ENCODE measurements at places on chromosomes 5 and 9.

GRCh38 chr5:8981016-8981415 lies 564.9 kb downstream of the SEMA5A start:
- H3K27ac ChIP-seq = no peak overlapping the region
- H3K27me3 ChIP-seq = no peaks in the 10 kb centered on the region
- H3K4me3 ChIP-seq = no peak overlapping the region
- DNase-seq = peak; percentile 2

- peaks cover 13% of the 10 kb centered on the region for H3K4me1 ChIP-seq
- H3K4me3 ChIP-seq = peak within 1 kb of the TSS; percentile 68
- H3K36me3 ChIP-seq = no peaks in the 10 kb centered on the region
- no peaks in the 10 kb centered on the region for H3K27me3 ChIP-seq
- H3K27ac ChIP-seq = peak within 1 kb of the TSS; percentile 98
Measured at GRCh38 chr9:5510360-5510931, at the start of gene PDCD1LG2. Gene PDCD1LG2, plus strand, starts transcription at chr9:5510531. Its CDS starts 12,016 bp downstream, at chr9:5522547.

GRCh38 chr5:112642885-112643284 lies 94.8 kb upstream of the APC start:
- H3K36me3 ChIP-seq = no peaks in the 10 kb centered on the region
- H3K4me1 ChIP-seq = no peaks in the 10 kb centered on the region
- no peaks in the 10 kb centered on the region for H3K27me3 ChIP-seq
- no peak overlapping the region for H3K4me3 ChIP-seq
- H3K27ac ChIP-seq = no peak overlapping the region

DNA sequence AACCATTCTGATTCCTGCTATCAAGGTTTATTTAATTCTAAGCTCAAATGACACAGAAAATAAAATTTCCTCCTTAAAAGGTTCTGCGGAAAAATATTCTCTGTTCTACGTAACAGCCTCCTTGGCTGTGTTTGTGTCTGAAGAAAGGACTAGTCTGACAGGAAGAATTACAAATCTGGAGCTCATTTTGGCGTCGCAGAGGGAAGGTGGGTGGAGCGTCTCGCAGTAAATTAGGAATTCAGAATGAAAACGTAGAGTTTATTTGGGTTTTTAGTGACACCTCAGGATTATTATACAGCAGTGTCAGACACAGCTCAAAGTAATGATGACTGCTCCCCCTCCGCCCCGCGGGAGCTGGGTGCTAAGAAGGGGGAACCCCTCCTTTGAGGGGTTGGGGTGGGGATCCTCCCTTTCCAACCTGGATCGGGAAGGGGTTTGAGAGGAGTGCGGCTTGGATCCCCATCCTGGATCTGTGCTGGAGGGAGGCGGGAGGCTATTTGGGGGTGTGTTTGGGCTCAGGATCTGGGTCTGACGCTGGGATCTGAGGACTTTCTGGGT lies 933 bp upstream of the TGFBR1 start:
- no peaks in the 10 kb centered on the region for H3K27me3 ChIP-seq
- peak overlapping the region; percentile 83 for H3K27ac ChIP-seq
- no peaks in the 10 kb centered on the region for H3K36me3 ChIP-seq
- peak overlapping the region; percentile 77 for H3K4me3 ChIP-seq
- H3K4me1 ChIP-seq = peaks cover 11% of the 10 kb centered on the region

GRCh38 chr5:116032094-116032517 lies at the start of gene ARL14EPL:
Gene ARL14EPL, plus strand, starts transcription at chr5:116032472. Its CDS starts 18,994 bp downstream, at chr5:116051466.
- H3K36me3 ChIP-seq = no peaks in the 10 kb centered on the region
- no peaks in the 10 kb centered on the region for H3K27me3 ChIP-seq
- H3K27ac ChIP-seq = no peak within 1 kb of the TSS
- H3K4me1 ChIP-seq = no peaks in the 10 kb centered on the region

DNA sequence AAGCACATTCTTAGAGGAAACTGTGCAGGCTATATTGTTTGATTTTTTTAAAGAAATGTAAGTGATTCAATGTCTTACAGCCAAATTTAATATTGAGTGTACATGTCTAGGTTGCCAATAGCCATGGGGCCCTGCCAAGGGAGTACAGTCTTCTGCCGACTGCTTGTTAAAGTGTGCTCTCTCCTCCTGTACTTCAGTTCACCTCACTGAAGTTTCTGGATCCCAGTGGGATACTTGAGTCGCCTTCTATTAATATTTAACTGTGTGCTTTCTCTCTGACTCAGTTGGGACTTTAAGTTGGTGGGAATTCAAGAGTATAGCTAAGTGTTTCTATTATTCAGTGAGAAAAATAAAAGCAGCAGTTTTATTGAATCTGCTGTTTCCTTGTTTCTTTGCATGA lies 44.5 kb upstream of the C5orf47 start:
- H3K4me1 ChIP-seq = no peaks in the 10 kb centered on the region
- H3K4me3 ChIP-seq = no peak overlapping the region
- no peaks in the 10 kb centered on the region for H3K36me3 ChIP-seq
- no peak overlapping the region for H3K27ac ChIP-seq
- no peak for DNase-seq

DNA sequence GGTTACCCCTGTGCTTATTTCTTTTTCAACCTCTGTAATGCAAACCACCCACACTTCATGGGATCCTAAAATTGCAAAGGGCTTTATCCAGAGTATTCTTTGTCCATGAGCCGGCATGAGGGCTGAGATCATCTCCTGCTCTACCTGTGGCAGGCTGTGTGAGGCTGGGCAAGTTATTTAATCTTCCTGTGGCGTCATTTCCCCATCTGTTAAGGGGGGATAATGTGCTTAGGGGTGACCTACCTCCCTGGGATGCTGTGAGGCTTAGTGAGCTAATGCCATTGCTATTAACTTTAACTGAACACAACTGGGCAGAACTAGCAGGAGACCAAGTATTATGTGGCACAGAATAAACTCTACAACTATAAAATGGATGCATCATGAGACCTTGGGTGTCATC lies 17.0 kb downstream of the FRMPD1 start:
- H3K36me3 ChIP-seq = no peaks in the 10 kb centered on the region
- H3K27me3 ChIP-seq = peaks cover 21% of the 10 kb centered on the region
- H3K4me1 ChIP-seq = no peaks in the 10 kb centered on the region
- H3K4me3 ChIP-seq = no peak overlapping the region
- no peak overlapping the region for H3K27ac ChIP-seq

DNA sequence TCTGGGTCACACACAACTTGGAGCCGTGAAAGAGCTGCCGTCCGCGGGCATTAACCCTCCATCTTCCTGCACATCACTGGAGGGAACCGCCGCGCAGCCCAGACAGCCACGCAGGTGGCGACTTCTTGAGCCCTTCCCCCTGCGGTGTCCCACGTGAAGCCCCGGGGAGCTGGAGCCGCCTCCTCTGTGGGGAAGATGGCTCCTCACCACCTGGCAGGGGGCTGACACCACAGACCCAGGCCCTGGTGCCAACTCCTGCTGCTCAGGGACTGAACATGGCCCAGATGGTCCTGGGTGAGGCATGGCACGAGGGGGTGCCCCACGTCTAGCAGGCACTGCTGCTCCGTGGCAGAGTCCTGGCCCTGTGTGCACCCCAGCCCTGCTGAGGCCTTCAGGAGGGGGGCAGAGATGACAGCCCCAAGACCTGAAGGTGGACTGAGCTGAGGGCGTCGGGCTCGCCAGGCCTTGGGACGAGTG lies 38.9 kb downstream of the NDUFS6 start:
- no peak for DNase-seq
- no peak overlapping the region for H3K4me3 ChIP-seq
- H3K27ac ChIP-seq = no peak overlapping the region
- H3K36me3 ChIP-seq = no peaks in the 10 kb centered on the region
- peaks cover 13% of the 10 kb centered on the region for H3K27me3 ChIP-seq

DNA sequence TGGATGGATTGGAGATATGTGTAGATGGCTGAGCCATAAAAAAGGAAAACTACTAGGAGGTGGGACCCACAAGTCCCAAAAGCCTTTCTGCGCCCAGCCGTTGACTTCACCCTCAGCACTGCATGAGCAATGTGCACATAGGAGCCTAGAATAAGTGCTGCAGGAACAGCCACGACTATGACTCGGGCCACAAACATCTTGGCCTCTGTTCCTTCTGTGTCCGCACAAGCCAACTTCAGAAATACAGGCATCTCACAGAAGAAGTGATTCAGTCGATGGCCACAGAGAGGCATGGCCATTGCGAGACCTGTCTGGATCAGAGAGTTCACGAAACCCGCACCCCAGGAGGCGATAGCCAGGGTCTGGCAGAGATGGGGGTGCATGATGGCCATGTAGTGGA lies 587 bp downstream of the OR2Y1 start:
- H3K4me3 ChIP-seq = no peak overlapping the region
- DNase-seq = peak; percentile 54
- no peaks in the 10 kb centered on the region for H3K27me3 ChIP-seq
- no peaks in the 10 kb centered on the region for H3K36me3 ChIP-seq
- no peak overlapping the region for H3K27ac ChIP-seq

GRCh38 chr5:61617995-61618525 lies 286.0 kb downstream of the ZSWIM6 start:
- no peaks in the 10 kb centered on the region for H3K4me1 ChIP-seq
- H3K27ac ChIP-seq = no peak overlapping the region
- no peak for DNase-seq
- no peak overlapping the region for H3K4me3 ChIP-seq
- no peaks in the 10 kb centered on the region for H3K36me3 ChIP-seq

DNA sequence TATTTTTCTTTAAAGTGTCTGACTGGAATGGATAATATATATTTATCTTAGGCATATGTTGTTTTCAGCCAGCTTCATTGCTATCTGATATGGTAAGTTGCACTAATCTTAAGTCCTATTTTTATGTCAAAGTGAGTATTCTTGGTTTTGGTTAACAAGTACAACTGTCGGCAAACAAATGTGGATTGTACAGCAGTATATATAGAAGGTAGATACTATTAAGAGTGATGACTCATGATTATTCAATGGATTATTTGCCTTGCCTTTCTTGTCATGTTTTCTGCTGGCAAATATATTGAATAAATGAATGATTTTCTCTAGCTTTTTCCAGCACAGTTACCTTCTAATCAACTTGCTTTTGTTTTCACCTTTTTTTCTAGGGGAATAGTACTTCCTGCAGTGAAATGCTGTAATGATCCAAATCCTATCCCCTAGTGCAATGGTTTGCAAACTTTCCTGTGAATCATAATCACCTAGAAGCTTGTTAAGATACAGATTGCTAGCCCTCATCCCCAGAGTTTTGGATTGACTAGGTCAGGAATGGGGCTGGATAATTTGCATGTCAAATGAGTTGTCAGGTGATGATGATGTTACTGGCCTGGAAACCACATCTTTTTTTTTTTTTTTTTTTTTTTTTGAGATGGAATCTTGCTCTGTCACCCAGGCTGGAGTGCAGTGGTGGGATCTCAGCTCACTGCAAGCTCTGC lies 60.8 kb upstream of the ARRDC3 start:
- no peaks in the 10 kb centered on the region for H3K4me1 ChIP-seq
- H3K27ac ChIP-seq = no peak overlapping the region
- no peaks in the 10 kb centered on the region for H3K36me3 ChIP-seq
- no peaks in the 10 kb centered on the region for H3K27me3 ChIP-seq
- H3K4me3 ChIP-seq = no peak overlapping the region

DNA sequence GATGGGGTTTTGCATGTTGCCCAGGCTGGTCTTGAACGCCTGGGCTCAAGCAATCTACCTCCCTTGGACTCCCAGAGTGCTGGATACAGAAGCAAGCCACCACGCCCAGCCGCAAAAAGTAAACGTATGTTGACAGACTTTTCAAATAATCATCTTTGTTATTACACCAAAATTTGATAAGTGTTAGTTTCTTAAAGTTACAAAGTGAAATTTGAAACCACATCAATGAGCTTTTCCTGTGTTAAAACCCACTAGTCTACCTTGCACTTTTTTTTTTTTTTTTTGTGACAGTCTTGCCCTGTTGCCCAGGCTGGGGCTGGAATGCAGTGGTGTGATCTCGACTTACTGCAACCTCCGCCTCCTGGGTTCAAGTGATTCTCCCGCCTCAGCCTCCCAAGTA lies 29.9 kb downstream of the SPACA9 start:
- no peaks in the 10 kb centered on the region for H3K27me3 ChIP-seq
- no peak overlapping the region for H3K27ac ChIP-seq
- no peak for DNase-seq
- H3K4me3 ChIP-seq = no peak overlapping the region

DNA sequence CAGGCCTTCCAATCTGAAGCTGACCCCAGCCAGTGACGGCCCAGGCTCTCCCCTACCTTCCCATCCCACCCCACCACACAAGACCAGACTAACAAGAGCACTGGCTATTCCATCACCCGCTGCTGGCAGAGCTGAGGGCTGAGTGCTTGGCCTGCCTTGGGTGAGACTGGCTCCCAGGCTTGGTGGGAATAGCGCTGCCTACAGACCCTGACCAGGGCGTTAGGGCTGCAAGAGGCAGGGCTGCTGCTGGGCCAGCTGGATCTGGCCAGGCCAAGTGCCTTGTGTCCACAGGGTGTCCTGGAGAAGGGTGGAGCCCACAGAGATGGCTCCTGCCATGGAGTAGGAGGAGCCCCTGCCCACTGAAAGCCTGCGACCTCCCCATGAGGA lies 31.6 kb upstream of the ANGPTL2 start:
- H3K27me3 ChIP-seq = peaks cover 2% of the 10 kb centered on the region
- peaks cover 2% of the 10 kb centered on the region for H3K4me1 ChIP-seq
- DNase-seq = no peak
- no peak overlapping the region for H3K27ac ChIP-seq

GRCh38 chr9:87722393-87723088 lies 3.4 kb upstream of the CTSL start:
- H3K4me1 ChIP-seq = peaks cover 3% of the 10 kb centered on the region
- H3K27me3 ChIP-seq = no peaks in the 10 kb centered on the region
- H3K36me3 ChIP-seq = peaks cover under 1% of the 10 kb centered on the region
- H3K4me3 ChIP-seq = no peak overlapping the region

- H3K36me3 ChIP-seq = no peaks in the 10 kb centered on the region
- peaks cover 10% of the 10 kb centered on the region for H3K27me3 ChIP-seq
- no peak overlapping the region for H3K27ac ChIP-seq
Measured at GRCh38 chr9:129399634-129399990, 221.3 kb downstream of the C9orf50 start.

- H3K27ac ChIP-seq = no peak overlapping the region
- no peaks in the 10 kb centered on the region for H3K27me3 ChIP-seq
- H3K36me3 ChIP-seq = no peaks in the 10 kb centered on the region
- H3K4me1 ChIP-seq = no peaks in the 10 kb centered on the region
- no peak for DNase-seq
Measured at GRCh38 chr9:26722755-26723154, 169.8 kb downstream of the CAAP1 start.

- no peaks in the 10 kb centered on the region for H3K27me3 ChIP-seq
- DNase-seq = no peak
- no peak overlapping the region for H3K4me3 ChIP-seq
- H3K27ac ChIP-seq = no peak overlapping the region
- H3K4me1 ChIP-seq = no peaks in the 10 kb centered on the region
- H3K36me3 ChIP-seq = no peaks in the 10 kb centered on the region
Measured at GRCh38 chr5:68708842-68709170, 385.0 kb upstream of the SLC30A5 start.

DNA sequence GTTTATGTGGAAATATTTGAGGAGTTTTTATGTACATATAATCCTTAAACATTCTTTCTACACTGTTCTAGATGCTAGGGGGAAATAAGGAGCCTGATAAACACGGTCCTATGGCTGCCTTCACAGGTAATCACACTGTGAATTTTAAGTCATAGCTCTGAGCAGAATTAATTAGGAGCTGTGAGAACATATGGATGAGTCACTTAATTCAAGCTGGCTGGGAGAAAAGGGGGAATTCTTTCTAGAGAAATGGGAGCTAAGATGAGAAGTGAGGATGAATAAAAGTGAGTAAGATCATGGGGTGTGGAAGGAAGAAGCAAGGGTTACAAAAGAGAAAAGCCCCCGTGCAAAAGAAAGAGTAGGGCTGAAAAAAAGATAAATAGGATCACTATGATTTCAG lies 290.8 kb downstream of the DNAH5 start:
- H3K4me1 ChIP-seq = no peaks in the 10 kb centered on the region
- H3K4me3 ChIP-seq = no peak overlapping the region
- no peak overlapping the region for H3K27ac ChIP-seq
- H3K36me3 ChIP-seq = no peaks in the 10 kb centered on the region
- H3K27me3 ChIP-seq = no peaks in the 10 kb centered on the region
- DNase-seq = no peak

- no peak overlapping the region for H3K27ac ChIP-seq
- H3K27me3 ChIP-seq = no peaks in the 10 kb centered on the region
- no peaks in the 10 kb centered on the region for H3K4me1 ChIP-seq
- DNase-seq = no peak
- H3K4me3 ChIP-seq = no peak overlapping the region
- H3K36me3 ChIP-seq = no peaks in the 10 kb centered on the region
Measured at GRCh38 chr9:137691646-137692351, 73.0 kb downstream of the EHMT1 start.

All from fibroblast of lung (primary cell).